ENCODE measurements at places on chromosomes 3 and 15.

DNA sequence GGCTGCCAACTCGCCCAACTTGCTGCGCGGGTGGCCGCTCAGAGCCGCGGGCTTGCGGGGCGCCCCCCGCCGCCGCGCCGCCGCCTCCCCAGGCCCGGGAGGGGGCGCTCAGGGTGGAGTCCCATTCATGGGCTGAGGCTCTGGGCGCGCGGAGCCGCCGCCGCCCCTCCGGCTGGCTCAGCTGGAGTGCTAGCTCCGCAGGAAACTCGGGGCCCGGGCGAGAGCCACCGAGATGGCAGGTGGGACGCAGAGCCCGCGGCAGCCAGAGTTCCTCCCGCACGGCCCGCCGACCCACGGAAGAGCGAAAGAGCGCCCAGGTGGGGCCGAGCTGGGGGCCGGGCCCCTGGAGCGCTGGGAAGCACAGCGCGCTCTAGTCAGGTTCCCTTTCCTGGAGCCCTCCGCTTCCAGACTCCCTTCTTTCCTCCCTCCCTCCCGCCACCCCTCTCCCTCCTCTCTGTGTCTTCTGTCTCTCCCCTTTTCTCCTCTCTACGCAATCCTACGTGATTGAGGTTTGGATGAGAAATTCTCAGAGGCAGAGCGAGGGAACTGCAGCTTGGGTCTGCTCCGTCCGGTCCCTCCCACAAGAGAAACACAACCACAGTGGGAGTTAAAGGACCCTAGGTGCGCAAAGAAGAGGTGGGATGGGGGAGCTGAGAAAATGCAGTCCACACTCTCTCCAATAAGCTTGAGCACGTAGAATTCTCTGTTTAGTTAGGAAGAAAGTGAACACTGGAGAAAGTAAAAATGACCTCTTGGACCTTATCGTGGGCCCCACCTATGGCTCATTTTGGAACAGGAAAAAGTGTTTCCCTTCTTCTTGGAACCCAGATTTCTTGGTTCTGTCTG lies 317.3 kb downstream of the FGF12 start:
- no peak for DNase-seq

DNA sequence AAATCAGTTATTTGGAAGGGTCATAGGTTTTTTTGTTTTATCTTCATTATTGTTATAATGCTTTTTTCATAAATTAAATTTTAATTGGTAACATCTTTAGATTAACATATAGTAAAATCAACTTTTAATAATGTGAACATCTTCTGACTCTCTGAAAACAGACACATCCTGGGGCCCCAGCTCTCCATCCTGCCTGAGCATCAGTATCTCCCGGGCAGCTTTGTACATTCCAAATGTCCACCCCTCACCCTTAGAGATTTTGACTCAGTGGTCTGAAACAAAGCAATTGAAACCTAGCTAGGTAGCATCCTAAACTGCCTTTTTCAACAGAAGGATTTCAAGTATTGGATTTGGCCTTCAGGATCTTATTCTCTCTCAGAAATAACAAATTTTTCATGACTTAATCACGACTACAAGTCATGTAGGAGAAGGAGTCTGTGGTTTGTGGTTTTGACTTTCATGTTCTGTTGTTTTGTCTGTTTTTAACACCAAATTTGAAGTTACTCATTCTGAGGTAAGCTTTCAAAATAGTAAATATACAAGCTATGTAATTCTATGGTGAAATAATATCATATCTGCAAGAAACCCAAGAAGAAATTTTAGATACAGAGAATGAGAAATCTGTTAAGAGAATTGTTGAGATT lies 147.3 kb upstream of the UBE2E2 start:
- DNase-seq = no peak

DNA sequence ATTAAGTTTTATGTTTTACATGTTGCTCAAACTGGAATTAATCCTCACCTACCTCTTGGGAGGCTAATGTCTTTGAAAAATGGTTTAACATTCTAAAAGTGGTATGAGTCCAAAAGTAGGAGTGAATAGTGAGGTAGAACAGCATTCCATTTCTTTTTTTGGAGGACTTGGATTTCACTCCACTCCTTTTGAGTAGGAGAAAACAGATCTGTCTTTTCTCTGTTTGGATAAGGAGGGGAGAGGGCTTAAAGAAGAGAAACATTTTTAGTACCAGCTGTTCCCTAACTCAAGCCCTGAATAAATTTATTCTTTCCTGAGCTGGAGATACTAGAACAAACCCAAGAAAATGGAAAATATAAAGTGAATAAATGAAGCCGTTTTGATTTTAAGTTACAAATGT lies 687.9 kb downstream of the MECOM start:
- DNase-seq = no peak

DNA sequence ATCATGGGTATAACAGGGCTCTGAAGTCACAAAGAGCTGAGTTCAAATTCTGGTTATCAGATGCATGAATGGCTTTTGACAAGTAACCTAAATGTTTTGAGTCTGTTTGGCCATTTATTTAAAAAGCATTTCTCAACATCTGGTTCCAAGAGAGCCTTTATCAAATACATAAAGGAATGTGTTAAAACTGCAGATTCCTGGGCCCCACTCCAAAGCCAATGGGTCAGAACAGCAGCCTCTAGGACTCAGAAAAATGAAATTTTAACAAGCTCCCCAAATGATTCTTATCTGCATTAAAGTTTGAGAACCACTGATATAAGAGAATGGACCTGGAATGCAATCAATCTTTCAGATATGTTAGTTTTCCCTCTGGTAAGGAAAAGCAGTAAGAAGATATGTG lies 3.4 kb downstream of the B4GALT4 start:
- no peak for DNase-seq

DNA sequence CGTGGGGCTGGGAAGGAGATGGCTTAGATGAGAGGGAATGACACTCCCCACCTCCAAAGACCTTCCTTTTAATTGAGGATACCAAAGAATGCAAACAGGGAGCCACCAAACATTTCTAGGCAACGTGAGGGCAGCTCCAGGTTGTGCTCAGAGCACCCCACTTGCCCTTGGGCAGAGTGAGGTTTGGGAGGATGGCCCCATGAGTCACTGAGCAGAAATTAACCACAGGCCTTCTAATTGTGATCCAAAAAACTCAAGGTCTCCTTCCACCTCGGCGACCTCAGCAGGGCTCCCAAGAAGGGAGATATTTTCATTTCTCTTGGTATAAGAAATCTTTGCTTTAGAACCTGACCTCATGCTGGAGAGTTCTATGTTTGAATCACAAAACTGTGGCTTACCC lies 305.0 kb upstream of the TPM1 start:
- no peak for DNase-seq

DNA sequence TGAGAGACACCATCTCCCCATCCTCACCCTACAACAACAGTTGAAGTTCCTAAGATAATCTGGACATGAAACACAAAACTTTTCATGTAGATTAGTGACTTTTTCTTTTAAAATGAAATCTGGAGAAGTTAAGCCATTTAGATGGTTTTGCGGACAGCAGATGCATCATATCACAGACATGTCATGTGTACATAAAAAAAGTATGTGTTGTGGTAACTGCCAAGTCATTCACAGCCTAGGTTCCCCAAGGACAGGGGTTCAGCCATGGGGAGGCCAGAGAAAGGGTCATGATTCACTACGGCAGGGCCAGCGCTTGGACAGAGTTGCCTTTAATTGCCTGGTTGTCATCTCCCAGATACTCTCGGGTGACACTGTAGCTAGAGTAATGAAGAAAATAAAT lies 163.2 kb downstream of the PDZRN3 start:
- no peak for DNase-seq

DNA sequence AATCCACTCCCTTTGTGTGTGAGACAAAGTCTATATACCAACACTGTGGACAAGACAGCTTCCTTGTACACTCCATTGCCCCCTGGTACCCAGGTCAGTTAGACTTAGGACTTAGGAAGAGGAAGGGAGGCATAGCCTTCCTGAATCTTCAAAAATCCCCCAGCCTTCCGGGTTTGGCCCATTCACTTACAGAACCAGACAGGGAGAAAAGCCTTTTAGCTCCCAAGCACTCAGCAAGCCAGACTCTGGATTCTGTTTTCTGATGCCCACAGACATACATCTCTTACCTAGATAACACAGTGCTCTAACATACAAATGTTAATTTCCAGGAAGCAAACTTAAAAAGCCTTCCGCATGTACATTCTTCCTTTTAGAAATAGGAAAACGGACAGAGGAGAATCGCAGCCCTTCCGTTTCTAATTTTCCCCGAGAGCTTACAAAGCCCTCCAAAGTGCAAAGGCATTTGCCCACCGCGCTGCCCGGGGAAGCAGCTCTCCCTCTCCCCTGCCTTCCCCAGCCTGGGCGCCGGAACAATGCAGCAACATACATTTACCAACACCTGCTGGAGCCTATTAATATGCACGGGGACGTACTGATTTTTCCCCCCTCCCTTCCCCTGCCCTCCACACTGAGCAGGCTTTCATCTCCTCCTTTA lies 442.0 kb downstream of the MAGI1 start:
- DNase-seq = no peak

DNA sequence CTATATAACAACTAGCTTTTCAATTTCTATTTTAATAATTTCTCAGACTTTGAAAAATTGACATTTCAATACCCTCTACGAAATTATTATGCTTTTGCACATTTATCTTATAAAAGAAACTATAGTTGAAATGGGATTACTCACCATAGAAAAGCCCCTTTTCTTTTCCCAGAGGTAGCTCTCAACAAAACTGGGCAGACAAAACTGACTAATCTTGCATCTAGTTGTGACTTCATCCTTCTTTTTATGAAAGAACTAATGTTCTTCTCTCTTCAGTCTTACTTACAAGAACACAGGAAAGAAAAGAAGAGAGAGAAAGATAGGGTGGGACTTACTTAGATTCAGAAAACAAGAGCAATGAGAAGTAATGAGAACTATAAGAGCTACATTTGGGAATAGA lies 61.0 kb downstream of the GPR160 start:
- DNase-seq = no peak

DNA sequence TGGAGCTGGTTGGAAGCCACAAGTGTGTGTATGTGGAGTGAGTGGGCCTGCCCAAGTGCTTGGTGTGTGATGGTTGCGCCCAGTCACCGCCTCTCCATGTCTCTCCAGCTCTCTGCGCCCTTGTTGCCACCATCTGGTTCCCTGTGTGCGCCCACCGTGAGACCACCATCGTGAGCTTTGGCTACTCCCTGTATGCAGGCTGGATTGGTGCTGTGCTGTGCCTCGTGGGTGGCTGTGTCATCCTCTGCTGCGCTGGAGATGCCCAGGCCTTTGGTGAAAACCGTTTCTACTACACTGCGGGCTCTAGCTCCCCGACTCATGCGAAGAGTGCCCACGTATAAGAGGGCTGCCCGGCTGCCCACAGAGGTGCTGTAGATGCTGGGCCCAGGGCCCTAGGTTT lies 13.7 kb downstream of the CLDN11 start:
- DNase-seq = no peak

- no peak for DNase-seq
These were observed 63.0 kb downstream of the CYP11A1 start for GRCh38 chr15:74304431-74304830.
